ENCODE measurements at places on chromosomes 11 and 22.

DNA sequence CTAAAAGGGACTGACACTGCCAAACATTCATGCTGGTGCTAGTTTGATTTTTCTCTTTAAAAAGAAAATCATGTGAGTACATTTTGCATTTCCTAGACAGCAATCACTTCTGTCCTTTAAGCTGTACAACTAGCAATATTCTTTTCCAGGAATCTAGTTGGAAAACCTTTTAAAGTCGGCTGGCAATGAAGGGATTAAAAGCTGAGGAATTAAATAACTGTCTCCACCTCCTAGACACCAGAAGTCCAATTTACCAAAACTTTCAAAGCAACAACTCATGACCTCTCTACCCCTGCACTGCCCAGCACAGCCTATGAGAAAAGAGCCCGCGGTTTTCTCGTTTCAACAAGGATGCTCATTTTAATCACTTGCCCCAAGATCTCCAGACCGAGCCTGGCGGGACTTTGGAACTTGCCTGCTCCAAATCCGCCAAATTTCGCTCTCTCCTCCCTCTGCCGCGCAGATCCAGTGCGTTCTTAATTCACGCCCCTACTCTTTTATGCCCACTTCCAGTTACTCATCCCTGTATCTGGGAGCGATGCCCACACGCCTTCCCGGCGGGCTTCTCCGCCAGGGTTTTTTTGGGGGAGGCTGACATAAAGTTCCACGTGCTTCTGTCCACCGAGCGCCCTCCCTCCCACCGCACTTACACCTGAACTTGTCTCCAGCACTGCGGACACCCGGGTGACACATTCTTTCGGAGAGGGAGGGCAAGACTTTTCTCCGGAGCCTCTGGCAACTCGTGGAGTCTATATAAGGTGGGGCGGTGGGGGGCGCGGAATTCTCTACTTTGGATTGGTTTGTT, 2.5 kb downstream of the MPPED2 start:
- no peak for DNase-seq

- peak; percentile 7 for DNase-seq
Observed at GRCh38 chr11:104609311-104610085, 288.8 kb downstream of the CASP12 start.

DNA sequence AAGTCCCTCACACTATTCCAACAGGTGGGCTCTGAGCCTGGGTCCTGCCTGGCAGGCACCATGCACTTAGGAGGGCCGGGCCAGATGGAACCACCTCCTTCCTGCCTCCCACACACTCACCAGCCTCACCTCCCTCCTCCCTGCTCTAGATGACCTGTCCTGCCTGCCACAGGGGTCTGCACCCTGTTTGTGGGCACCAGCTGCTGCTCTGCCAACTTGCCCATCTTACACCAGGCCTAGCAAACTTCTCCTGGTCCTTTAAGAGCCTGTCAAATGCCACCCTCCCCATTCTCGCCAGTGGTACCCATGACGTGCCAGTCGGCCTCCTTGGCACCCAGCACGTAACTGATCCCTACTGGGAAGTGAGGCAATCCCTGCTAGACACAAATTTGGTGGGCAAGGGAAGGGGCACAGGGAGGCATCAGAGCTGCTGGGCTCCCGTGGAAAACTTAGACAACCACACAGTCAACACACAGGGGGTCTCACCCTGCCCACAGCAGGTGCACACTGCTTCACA, 3.1 kb downstream of the MOB2 start:
- no peak for DNase-seq

DNA sequence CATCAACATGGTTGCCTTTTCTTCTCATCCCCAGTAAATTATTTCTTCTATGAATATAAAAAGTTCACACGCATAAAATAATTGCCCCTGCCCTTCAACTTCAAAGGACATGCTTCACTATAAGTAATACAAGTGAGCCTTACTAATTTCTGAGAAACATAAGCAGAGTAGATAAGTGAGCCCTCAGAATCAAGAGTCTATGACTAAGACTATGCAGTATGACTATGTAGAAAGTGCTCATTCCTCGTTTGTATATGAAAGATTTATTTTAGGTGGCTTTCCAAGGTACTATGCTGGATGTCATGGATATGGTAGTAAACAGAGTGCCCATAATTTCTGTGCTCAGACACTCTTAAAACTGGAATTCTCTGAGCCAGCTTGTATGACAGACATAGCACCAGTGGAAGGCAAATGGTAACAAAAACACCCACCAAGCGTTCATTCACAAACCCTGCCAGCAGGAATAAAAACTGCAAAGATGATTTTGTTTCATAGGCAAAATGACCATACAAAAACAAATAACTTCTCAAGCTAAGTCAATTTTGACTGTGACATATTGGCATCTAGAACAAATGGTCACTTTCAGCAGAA, 189.8 kb downstream of the CADM1 start:
- DNase-seq: no peak

GRCh38 chr22:35609761-35610160, 7.4 kb downstream of the MB start:
- DNase-seq: no peak

DNA sequence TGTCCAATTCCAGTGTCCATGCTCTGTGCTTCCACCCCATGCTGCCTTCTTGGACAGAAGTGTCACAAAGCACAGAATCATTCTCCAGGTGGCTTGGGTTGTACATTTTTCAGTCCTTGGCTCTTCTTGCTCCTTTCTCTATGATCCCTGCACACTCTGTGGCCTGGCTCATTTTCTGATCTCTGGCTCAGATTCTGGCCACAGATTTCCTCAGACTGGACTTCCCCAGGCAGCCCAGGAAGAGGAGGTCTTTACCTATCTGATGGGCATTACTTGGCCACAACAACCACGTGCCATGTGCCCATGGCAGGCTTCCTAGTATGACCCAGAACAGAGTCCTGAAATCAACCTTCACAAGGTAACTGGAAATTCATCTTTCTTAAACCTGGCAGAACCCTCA, 27.2 kb downstream of the SYTL2 start:
- no peak for DNase-seq

DNA sequence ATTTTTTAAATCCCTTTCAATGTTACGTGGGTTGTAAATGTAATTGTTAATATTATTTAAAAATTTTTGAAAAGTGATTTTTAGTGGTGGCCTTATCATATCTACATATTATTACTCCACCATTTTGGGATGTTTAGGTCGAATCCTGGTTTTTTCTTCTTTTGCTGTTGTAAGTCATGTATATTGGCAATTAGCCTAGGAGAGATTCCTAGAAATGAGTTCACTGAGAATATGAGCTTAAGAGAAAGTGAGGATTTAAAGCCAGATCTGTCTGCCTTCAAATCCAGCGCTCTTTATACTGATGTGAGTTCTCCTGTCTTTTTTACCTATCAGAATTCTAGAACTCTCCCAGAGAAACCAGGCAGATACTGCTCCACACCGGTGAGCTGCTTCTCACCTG, 56.1 kb downstream of the PTPRJ start:
- no peak for DNase-seq

GRCh38 chr11:17596310-17596669, 49.2 kb downstream of the OTOG start:
- DNase-seq: no peak

- DNase-seq: no peak
Observed at GRCh38 chr11:44557464-44557863, 8.0 kb upstream of the CD82 start.

DNA sequence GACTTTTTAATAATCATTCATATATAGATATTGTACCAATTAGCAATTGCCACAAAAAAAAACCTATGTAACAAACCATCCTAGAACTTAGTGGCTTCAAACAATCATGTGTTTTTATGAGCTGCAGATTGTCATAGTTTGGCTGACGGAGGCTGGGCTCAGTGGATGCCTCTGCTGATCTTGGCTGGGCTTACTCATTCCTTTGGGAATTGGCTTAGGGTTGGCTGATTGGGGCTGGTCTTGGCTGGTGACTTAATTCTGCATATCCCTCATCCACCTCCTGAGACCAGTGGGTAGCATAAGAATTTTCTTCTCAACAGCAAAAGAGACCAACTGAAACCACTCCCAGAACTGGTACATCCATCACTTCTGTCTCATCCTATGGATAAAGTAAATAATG, 57.9 kb upstream of the PHF21B start:
- no peak for DNase-seq

- no peak for DNase-seq
Observed at GRCh38 chr11:8707541-8708191, 25.1 kb downstream of the RPL27A start.
